Activated CD4-positive, alpha-beta T cell treated with anti-CD3 and anti-CD28 coated beads, Interleukin-2, amount 10 ng/mL, durations not matched to agents 24 days and 14 days (primary cell): ENCODE measurements at places on chromosomes 3 and 15. TPM values are rescaled to one million over a fixed set of nuclear protein-coding genes. Genes with fewer than 3 reads are reported as not detected.

ZNF385D gene
- not detected in 2 replicates for total RNA-seq

ATP8B4 gene
- total RNA-seq = 29.9 and 38.5 TPM in 2 replicates

DNA sequence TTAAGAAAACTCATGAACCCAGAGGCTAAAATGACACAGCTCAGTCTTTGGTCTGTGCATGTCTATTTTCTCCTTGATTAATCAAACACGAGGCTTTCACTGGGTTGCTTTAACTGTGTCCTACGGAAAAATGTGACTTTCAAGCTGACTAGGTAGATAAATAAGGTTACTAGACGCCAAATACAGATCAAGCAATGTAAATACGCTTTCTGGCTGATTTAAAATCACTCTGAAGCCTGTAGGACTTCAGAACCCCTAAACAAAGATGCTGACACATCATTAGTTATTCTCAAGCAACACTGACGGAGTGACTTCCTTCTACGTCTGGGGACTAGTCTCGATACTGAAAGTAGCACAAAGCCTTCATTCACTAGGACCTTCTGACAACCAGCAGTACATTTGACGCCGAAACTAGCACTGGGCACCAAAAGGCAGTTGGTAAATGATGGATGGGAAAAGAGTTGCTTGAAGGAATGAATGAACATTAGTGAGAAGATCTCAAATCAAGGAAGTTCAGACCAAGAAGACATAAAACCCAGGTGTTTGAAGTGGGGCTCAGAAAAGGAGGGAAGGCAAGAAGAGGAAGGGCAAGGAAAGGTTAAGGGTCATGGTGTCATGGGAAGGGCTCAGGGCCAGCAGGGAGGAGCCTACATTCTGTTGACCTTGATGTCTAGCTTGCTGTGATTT lies 67.1 kb upstream of the CDV3 start:
- peak; percentile 83 for DNase-seq

- DNase-seq = no peak
Observed at GRCh38 chr3:37551857-37552256, 309.8 kb upstream of the CTDSPL start.

DNA sequence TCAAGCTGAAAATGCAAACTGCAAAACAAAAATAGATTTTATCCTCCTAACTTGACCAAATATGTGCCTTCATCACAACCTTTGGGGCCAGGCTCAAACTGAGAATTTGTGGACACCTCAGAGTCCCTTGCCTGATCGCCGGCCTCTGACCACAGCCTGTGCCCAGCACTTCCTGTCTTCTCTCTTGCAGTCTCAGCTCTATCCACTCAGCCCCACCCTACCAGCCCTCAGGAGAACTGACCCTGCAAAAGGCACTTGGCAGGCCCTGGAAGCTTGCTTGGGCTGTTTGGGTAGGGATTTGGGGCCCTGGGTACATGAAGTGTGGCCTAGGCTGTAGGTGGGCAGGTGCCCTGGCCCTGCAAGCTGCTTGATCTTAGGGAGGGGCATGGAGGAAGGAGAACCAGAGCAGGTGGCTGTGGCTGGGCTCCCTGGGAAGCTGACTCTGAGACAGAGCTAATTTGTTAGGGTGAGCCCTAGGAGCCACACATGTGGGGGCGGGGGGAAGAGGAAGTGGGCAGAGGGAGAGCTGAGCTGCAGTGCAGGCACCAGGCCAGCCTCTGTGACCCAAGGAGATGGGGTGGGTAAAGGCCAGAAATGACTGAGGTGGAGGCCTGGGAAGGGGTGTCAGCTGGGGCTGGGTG lies 8.6 kb downstream of the CLEC3B start:
- DNase-seq = peak; percentile 77

GRCh38 chr3:120559242-120560061 lies 36.7 kb upstream of the NDUFB4 start:
- no peak for DNase-seq

GRCh38 chr3:31180274-31180673 lies 285.8 kb upstream of the GADL1 start:
- no peak for DNase-seq

GRCh38 chr3:37935756-37936666 lies 54.6 kb upstream of the VILL start:
- no peak for DNase-seq

DNA sequence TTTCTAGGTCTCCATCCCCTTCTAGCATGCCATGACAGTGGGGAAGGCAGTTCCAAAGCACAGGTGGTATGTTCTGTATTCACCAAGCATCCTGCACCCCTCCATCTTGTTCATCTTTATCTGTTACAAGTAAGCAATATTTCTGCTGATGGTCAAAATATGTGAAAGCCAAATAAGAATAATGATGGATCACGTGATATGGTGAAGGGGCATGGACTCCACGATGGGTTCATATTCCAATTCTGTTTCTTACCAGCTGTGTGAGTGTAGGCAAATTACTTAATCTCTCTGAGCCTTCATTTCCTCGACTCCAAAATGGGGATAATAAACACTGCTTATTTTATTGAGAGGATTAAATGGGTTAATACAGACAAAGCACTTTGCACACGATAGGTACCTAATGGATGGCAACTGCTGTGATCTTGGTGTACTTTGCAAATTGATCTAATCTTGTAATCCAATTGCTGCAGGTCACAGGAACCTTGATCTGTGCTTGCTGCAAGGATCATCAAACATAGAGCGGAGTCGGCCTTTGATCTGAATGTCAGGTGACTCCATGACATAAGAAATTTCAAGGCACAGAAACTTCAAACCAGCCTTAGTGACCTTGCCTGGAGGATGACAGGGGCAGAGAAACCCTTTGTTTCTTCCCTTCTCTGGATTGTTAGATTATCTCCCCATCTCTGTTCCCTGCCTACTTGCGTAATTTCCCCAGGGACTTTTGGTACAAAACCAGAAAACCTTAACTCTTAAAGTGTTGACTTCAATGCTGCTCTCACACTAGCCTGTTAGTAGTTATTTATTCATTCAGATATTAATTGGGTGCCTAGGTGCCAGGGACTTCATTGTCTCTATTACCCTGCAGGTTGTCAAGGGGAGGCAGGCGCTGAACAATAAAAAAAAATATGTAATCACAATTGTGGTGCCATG lies 25.8 kb downstream of the SIAH2 start:
- DNase-seq = peak; percentile 60

DNA sequence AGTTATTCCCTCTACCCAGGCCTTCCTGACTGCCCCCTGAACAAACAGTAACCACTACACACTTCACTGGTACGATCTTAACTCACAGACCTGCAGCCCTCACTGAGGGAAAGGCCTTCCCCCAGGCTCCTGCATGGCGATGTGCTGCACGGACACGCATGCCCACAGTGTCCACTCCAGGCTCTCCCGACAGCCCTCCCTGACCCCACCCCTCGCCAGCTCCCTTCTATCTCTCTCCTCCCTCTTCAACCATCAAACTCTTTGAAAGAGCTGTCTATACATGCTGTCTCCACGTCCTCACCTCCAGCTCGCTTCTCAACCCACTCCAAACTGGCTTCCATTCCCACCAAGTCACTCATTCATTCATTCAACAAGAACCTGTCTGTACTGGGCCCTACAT lies 3.9 kb downstream of the SCN5A start:
- DNase-seq = no peak
